ENCODE measurements at places on chromosomes 4 and X. TPM values are rescaled to one million over a fixed set of nuclear protein-coding genes. Genes with fewer than 3 reads are reported as not detected.

MTTP gene
- total RNA-seq: not detected

SLC2A9 gene
- total RNA-seq: 8.4 TPM

RNF212 gene
- 0.76 TPM for total RNA-seq

HPGDS gene
- 2.5 TPM for total RNA-seq

SPANXN3 gene
- total RNA-seq: not detected

GPR173 gene
- total RNA-seq: 3.7 TPM

XPNPEP2 gene
- total RNA-seq: 29.3 TPM

RBM10 gene
- 20.8 TPM for total RNA-seq

CHRDL1 gene
- total RNA-seq: 161 TPM

SRPX2 gene
- 34.5 TPM for total RNA-seq

IQCM gene
- total RNA-seq: not detected

ZAR1 gene
- not detected for total RNA-seq

GCNA gene
- 1.3 TPM for total RNA-seq

RNF150 gene
- 26.6 TPM for total RNA-seq

HTR2C gene
- total RNA-seq: not detected

CRLF2 gene
- total RNA-seq: 1.1 TPM

MAGEE2 gene
- not detected for total RNA-seq

ARX gene
- total RNA-seq: not detected

SSX4B gene
- total RNA-seq: not detected

DGAT2L6 gene
- total RNA-seq: not detected

NPNT gene
- 152 TPM for total RNA-seq

ZNF711 gene
- 4.7 TPM for total RNA-seq

LIMCH1 gene
- total RNA-seq: 38.7 TPM

VCX3B gene
- not detected for total RNA-seq

ASB5 gene
- 0.46 TPM for total RNA-seq

TEC gene
- 4.6 TPM for total RNA-seq

AMTN gene
- total RNA-seq: not detected

HERC5 gene
- total RNA-seq: 3.7 TPM

MMRN1 gene
- total RNA-seq: 72.8 TPM

KIT gene
- 13.1 TPM for total RNA-seq

CXCL9 gene
- total RNA-seq: 2.1 TPM

TMSB15A gene
- total RNA-seq: 0.48 TPM

NEUROG2 gene
- total RNA-seq: not detected

MGARP gene
- 2.1 TPM for total RNA-seq

DKK2 gene
- 1.1 TPM for total RNA-seq

EXOC1 gene
- 33.4 TPM for total RNA-seq

SLC4A4 gene
- total RNA-seq: 2.0 TPM
